ENCODE measurements at places on chromosomes 6 and 20.

DNA sequence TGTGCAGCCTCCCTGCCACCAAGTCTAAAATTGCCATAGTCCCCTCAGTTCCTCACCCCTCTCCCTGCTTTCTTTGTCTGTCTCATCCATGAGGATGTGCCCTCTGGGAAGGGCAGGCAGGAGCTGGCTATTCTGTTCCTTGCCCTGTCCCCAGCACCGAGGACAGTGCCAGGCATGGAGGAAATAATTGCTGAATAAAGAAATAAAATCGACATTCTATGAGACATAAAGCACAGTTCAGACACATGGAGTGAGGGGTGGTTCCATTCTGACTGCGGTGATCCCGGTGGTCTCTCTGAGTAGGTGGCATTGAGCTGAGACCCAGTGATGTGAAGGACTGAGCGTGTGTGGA, 23.5 kb upstream of the NOL4L start:
- no peaks in the 10 kb centered on the region for H3K4me1 ChIP-seq
- peaks cover 16% of the 10 kb centered on the region for H3K27me3 ChIP-seq
- H3K27ac ChIP-seq: no peak overlapping the region

- peak overlapping the region; percentile 98 for H3K4me3 ChIP-seq
- H3K36me3 ChIP-seq: peaks cover 3% of the 10 kb centered on the region
- H3K4me1 ChIP-seq: peaks cover 47% of the 10 kb centered on the region
- H3K27ac ChIP-seq: peak overlapping the region; percentile 97
- no peak for DNase-seq
Measured at GRCh38 chr6:37820718-37821079, 1.2 kb downstream of the ZFAND3 start.

- peaks cover 3% of the 10 kb centered on the region for H3K4me1 ChIP-seq
- no peak overlapping the region for H3K4me3 ChIP-seq
- no peak overlapping the region for H3K27ac ChIP-seq
- no peaks in the 10 kb centered on the region for H3K27me3 ChIP-seq
Measured at GRCh38 chr20:53104884-53105283, 132.7 kb downstream of the TSHZ2 start.

DNA sequence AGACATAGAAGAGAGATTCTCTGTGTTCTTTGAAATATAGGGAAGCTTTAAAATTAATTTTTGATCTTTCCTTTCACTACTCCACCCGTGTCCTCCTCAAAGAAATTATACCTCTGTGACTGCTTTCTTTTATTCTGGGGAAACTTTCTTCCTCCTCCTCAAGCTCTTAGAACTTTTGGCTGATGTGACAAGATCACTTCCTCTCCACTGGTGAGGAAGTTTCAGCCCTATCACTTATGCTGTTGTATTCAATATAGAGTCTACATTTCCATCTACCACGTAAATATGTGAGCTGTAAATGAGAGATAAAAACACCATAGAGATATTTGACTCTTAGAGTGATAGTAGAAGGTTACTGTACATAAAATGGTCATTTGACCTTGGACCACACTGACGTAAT, 141.9 kb upstream of the SASH1 start:
- H3K27me3 ChIP-seq: no peaks in the 10 kb centered on the region
- peaks cover 3% of the 10 kb centered on the region for H3K36me3 ChIP-seq

GRCh38 chr6:30645989-30646388, 944 bp upstream of the C6orf136 start:
- peak overlapping the region; percentile 92 for H3K27ac ChIP-seq
- peaks cover 53% of the 10 kb centered on the region for H3K4me1 ChIP-seq
- peak overlapping the region; percentile 91 for H3K4me3 ChIP-seq

DNA sequence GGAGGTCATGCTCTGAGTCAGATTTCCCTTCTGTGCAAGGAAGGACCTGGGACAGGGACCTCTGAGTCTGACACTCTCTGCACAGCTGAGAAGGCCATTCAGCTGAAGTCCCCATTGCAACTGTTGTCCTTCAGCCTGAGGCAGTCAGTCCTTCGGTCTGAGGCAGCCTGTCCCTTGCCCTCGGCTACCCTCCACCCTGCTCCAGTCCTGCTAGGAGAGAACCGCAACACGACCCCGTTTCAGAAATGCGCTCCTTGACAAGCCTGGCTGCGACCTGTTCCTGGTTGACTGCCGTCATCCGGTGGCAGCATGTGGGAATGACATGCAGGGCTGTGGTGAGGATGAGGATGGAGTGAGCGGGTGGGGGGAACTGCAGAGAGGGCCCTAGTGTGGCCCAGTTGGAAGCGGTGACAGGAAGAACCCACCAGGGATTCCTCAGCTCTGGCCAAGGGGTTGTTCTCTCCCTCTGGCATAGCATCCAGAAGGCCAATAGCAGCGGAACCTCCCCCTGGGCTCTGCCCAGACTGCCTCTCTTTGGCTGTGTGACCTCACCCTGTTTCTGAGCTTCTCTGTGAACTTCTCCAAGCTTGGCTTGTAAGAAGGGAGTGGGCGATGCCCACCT, 40.3 kb upstream of the ANGPT4 start:
- H3K4me1 ChIP-seq: peaks cover 13% of the 10 kb centered on the region
- no peaks in the 10 kb centered on the region for H3K27me3 ChIP-seq

GRCh38 chr20:8401556-8401955, 269.5 kb downstream of the PLCB1 start:
- no peaks in the 10 kb centered on the region for H3K27me3 ChIP-seq
- no peak overlapping the region for H3K4me3 ChIP-seq
- peaks cover 3% of the 10 kb centered on the region for H3K4me1 ChIP-seq
- no peak overlapping the region for H3K27ac ChIP-seq

DNA sequence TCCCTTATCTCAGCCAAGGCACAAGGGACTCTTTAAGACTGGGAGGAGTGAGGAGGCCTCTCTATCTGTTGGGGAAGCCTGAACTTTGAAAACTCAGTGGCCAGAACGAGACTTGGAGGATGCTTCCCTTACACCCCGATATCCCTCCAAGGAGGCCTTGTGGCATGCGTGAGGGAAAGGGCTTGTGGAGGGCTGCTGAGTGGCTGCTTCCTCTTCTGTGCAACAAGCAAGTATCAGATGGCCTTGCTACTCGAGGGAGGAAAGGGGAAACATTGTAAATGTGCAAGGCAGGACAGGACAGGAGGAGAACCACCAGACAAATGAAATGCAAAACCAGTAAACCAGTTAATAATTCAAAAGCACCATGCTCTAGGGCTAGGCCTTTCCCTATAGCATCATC, 306.5 kb upstream of the MAP3K7 start:
- no peak overlapping the region for H3K4me3 ChIP-seq
- no peak for DNase-seq
- H3K27me3 ChIP-seq: no peaks in the 10 kb centered on the region
- H3K27ac ChIP-seq: no peak overlapping the region

GRCh38 chr6:62039605-62040004, 246.4 kb downstream of the KHDRBS2 start:
- no peak overlapping the region for H3K27ac ChIP-seq
- H3K4me3 ChIP-seq: no peak overlapping the region
- no peaks in the 10 kb centered on the region for H3K4me1 ChIP-seq
- no peak for DNase-seq
- no peaks in the 10 kb centered on the region for H3K27me3 ChIP-seq

GRCh38 chr6:53189554-53189953, 40.9 kb upstream of the GCM1 start:
- no peak overlapping the region for H3K27ac ChIP-seq
- H3K4me1 ChIP-seq: peaks cover 9% of the 10 kb centered on the region
- H3K36me3 ChIP-seq: no peaks in the 10 kb centered on the region
- H3K27me3 ChIP-seq: no peaks in the 10 kb centered on the region
- H3K4me3 ChIP-seq: no peak overlapping the region

DNA sequence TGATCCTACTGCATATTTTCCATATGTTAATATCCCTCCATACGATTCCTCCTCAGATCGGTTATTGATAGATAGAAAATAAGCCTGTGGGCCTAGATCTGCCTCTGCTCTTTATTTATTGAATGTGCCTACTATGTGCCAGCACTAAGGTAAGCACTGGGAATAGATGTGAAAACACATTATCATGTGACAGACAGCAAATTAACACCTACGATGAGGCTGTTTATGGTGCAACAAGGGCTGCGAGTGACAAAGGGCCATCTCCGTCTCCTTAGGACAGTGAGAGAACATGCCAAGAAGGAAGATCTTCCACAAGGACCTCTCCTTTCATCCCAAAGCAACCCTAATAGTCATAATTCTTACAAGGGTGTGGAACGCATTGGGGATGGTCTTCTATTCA, 90.5 kb downstream of the MYB start:
- H3K27ac ChIP-seq: no peak overlapping the region
- peaks cover 4% of the 10 kb centered on the region for H3K36me3 ChIP-seq
- H3K4me1 ChIP-seq: peaks cover 14% of the 10 kb centered on the region

GRCh38 chr6:99165838-99166237, 183.6 kb downstream of the FAXC start:
- no peak for DNase-seq
- no peak overlapping the region for H3K27ac ChIP-seq
- no peak overlapping the region for H3K4me3 ChIP-seq
- no peaks in the 10 kb centered on the region for H3K4me1 ChIP-seq
- H3K27me3 ChIP-seq: peaks cover 1% of the 10 kb centered on the region
- no peaks in the 10 kb centered on the region for H3K36me3 ChIP-seq

GRCh38 chr6:14784596-14785492, 461.0 kb upstream of the JARID2 start:
- peak overlapping the region; percentile 64 for H3K27ac ChIP-seq
- DNase-seq: no peak
- H3K4me3 ChIP-seq: no peak overlapping the region
- H3K4me1 ChIP-seq: peaks cover 17% of the 10 kb centered on the region
- peaks cover 2% of the 10 kb centered on the region for H3K27me3 ChIP-seq

DNA sequence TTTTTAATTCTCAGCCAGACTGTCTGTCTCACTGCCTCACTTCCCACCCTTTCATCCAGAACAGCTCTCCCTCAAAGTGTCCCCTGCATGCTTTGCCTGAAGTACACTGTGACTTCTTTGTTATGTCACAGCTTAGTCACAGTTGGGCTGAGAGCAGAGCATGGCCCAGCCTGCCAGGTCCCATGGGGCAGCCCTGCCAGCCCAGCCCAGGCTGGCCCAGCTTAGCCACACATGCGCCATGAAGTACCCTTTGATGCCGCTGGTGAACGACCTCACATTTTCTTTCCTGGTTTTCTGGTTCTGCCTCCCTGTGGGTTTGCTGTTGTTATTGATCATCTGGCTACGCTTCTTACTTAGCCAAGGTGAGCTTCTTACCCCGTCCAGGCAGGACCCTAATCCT, at the start of gene ADIG:
Gene ADIG (plus strand): TSS at position 185 of the 400 bp plus-strand sequence. CDS start 54 bp downstream, at position 239.
- H3K4me1 ChIP-seq: peaks cover 10% of the 10 kb centered on the region
- H3K27ac ChIP-seq: no peak within 1 kb of the TSS
- no peaks in the 10 kb centered on the region for H3K36me3 ChIP-seq
- H3K4me3 ChIP-seq: no peak within 1 kb of the TSS
- no peak for DNase-seq

DNA sequence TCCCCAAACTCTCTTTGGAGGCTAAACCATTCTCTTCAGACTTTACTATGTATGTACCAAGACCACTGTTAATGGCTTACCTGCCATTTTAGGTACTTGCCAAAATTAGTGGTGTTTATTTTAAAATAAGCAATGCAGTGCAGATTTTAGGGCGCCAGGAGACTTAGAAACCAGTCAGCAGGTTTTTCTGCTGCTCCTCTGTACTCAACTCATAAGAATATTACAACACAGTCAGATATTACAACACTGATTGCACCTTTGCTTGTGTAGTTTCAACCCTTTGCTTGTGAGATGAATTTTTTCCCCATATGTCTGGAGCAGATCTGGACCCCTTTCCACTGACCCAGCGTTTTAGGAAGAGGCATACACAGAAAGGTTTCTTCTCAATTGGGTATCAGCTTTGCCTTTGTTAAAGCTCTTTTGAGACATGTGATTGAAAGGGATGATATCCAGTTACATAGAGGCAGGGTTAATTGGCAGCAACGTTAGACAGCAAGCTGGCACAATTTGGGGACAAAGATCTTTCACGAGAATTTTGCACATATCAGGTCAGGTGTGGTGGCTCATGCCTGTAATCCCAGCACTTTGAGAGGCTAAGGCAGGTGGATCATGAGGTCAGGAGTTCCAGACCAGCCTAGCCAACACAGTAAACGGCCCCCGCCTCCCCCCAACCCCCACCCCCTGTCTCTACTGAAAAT, 6.2 kb downstream of the TTPAL start:
- H3K27me3 ChIP-seq: no peaks in the 10 kb centered on the region
- DNase-seq: no peak
- no peak overlapping the region for H3K27ac ChIP-seq
- peaks cover 22% of the 10 kb centered on the region for H3K36me3 ChIP-seq
- no peak overlapping the region for H3K4me3 ChIP-seq
- no peaks in the 10 kb centered on the region for H3K4me1 ChIP-seq

GRCh38 chr6:148789948-148790347, 43.1 kb downstream of the UST start:
- no peak overlapping the region for H3K4me3 ChIP-seq
- H3K36me3 ChIP-seq: peaks cover 3% of the 10 kb centered on the region
- DNase-seq: no peak
- peaks cover 4% of the 10 kb centered on the region for H3K27me3 ChIP-seq

GRCh38 chr6:21478883-21479539, 114.5 kb upstream of the SOX4 start:
- no peak overlapping the region for H3K27ac ChIP-seq
- no peaks in the 10 kb centered on the region for H3K36me3 ChIP-seq
- H3K4me1 ChIP-seq: peaks cover 5% of the 10 kb centered on the region
- no peak for DNase-seq

DNA sequence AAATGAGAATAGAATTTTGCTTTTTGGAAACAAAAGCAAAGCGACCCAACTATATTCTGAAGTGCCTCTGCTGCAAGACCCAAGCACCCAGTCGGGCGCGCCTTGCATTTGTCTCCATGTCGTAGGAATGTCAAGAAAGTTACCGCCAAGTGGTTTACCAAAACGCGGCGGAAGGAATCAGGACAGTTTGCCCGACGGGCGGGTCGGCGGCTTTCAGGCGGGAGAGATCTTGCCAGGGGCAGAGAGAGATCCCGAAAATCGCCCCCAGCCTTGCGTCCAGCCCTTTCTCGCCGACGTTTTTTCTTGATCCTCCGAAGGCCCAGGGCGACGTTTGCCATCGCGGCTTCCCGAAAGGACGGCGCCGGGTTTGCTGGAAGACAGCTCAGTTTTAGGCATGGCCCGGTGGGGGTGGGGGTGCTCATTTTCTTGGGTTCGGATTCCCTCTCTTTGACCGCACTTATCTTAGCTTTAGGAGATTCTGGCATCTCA, 4.0 kb upstream of the LIN28B start:
- peak; percentile 60 for DNase-seq
- H3K27ac ChIP-seq: peak overlapping the region; percentile 100
- peaks cover 5% of the 10 kb centered on the region for H3K27me3 ChIP-seq
- H3K36me3 ChIP-seq: no peaks in the 10 kb centered on the region
- H3K4me1 ChIP-seq: peaks cover 40% of the 10 kb centered on the region
- peak overlapping the region; percentile 94 for H3K4me3 ChIP-seq

GRCh38 chr20:45436732-45437485, 21.0 kb downstream of the PIGT start:
- no peaks in the 10 kb centered on the region for H3K36me3 ChIP-seq
- H3K4me1 ChIP-seq: no peaks in the 10 kb centered on the region
- H3K4me3 ChIP-seq: peak overlapping the region; percentile 86
- peaks cover 4% of the 10 kb centered on the region for H3K27me3 ChIP-seq

- no peak overlapping the region for H3K4me3 ChIP-seq
- peaks cover 3% of the 10 kb centered on the region for H3K27me3 ChIP-seq
- peaks cover 32% of the 10 kb centered on the region for H3K36me3 ChIP-seq
- peak overlapping the region; percentile 54 for H3K27ac ChIP-seq
Measured at GRCh38 chr20:58287638-58288037, 21.9 kb upstream of the RAB22A start.

- peaks cover 3% of the 10 kb centered on the region for H3K27me3 ChIP-seq
- DNase-seq: no peak
- H3K4me3 ChIP-seq: no peak overlapping the region
- peaks cover 6% of the 10 kb centered on the region for H3K36me3 ChIP-seq
Measured at GRCh38 chr6:2792330-2793110, 27.3 kb downstream of the WRNIP1 start.

GRCh38 chr6:81826784-81827183, 74.3 kb upstream of the TENT5A start:
- H3K27me3 ChIP-seq: no peaks in the 10 kb centered on the region
- no peak for DNase-seq
- no peaks in the 10 kb centered on the region for H3K4me1 ChIP-seq
- no peaks in the 10 kb centered on the region for H3K36me3 ChIP-seq
- no peak overlapping the region for H3K4me3 ChIP-seq
- H3K27ac ChIP-seq: no peak overlapping the region

All from endothelial cell (in vitro differentiated cells).